Omental fat pad (tissue), 4 donors: ENCODE measurements at places on chromosomes 5 and 9.

GRCh38 chr5:54997081-54997480, 11.7 kb upstream of the ESM1 start:
- no peak for DNase-seq

GRCh38 chr9:3497401-3497800, 28.4 kb downstream of the RFX3 start:
- DNase-seq: no peak

- no peak for DNase-seq
These were observed 274.6 kb downstream of the TMEM38B start for GRCh38 chr9:105968811-105969466.

- no peak for DNase-seq
These were observed 31.2 kb downstream of the BNIP1 start for GRCh38 chr5:173175523-173175922.

- DNase-seq: no peak
These were observed 56.5 kb upstream of the RAI14 start for GRCh38 chr5:34599471-34600117.

- DNase-seq: no peak
These were observed 14.2 kb upstream of the PTGS1 start for GRCh38 chr9:122356627-122357026.
